WTC11 (cell line): ENCODE measurements at places on chromosomes 1 and 21. TPM values are rescaled to one million over a fixed set of nuclear protein-coding genes. Genes with fewer than 3 reads are reported as not detected.

Gene DCST1
- 0.15 TPM in 1 of 3 replicates, not detected in the others for total RNA-seq

Gene TEDDM1
- not detected in 3 replicates for total RNA-seq

Gene RHEX
- not detected in 3 replicates for total RNA-seq

Gene HLX
- 0.30 to 0.53 TPM in 2 of 3 replicates, not detected in the other for total RNA-seq

DNA sequence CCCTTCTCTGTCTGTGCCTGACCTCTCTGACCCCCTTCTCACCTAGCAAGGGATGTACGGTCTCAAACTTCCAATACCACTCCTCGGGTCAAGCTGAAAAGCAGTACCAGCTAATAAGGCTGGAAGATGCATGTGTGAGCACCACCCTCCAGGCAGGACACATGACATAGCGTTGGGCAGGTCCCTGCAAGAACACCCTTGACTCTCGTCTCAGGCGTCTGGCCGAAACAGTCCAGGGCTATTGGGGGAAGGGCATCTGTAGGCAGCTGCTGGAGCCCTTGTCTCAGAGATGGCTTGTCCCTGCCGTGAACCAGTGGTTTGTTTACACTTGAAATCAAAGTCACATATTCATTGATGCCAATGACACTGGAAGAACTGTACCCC, 56.5 kb downstream of the CD46 start:
- peaks cover 10% of the 10 kb centered on the region for H3K4me1 ChIP-seq
- no peak overlapping the region for H3K4me3 ChIP-seq
- no peaks in the 10 kb centered on the region for H3K36me3 ChIP-seq
- H3K27me3 ChIP-seq: no peaks in the 10 kb centered on the region; the same call in 1 of the 2 replicates

GRCh38 chr1:18091660-18092446, 15.7 kb upstream of the IGSF21 start:
- H3K4me1 ChIP-seq: peaks cover 56% of the 10 kb centered on the region
- peaks cover 57% of the 10 kb centered on the region for H3K27me3 ChIP-seq
- no peak overlapping the region for H3K27ac ChIP-seq
- peaks cover 18% of the 10 kb centered on the region for H3K36me3 ChIP-seq
- no peak overlapping the region for H3K4me3 ChIP-seq

GRCh38 chr21:28791595-28792282, 200.9 kb downstream of the LTN1 start:
- H3K4me1 ChIP-seq: peaks cover 17% of the 10 kb centered on the region
- no peak overlapping the region for H3K27ac ChIP-seq
- no peaks in the 10 kb centered on the region for H3K36me3 ChIP-seq
- no peaks in the 10 kb centered on the region; the same call in 1 of the 2 replicates for H3K27me3 ChIP-seq
- no peak for DNase-seq
- no peak overlapping the region for H3K4me3 ChIP-seq

GRCh38 chr1:151839457-151840403, at the start of gene C2CD4D:
C2CD4D (minus strand) TSS chr1:151839820; CDS start chr1:151838989, 831 bp downstream.
- H3K36me3 ChIP-seq: peaks cover 3% of the 10 kb centered on the region; the same call in 1 of the 2 replicates
- H3K4me1 ChIP-seq: peaks cover 26% of the 10 kb centered on the region
- H3K27ac ChIP-seq: peak within 1 kb of the TSS; percentile 96

DNA sequence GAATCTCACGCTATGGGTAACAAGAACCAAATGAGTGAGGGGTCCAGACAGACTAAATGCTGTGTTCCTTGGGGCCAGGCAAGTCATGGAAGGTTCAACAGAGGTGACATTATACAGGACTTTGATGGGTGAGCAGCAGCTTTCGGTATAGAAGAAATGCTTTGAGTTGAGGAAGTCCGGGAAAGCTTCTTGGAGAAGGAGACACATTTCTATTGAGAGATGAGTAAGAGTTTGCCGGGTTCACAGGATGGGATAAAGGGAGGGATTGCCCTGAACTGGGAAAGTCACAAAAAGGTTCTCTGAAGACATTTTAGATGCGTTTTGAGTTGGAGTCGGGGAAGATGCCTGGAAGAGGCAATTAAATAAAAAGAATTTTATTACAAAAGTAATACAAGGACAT, 580 bp upstream of the AZIN2 start:
- peak overlapping the region; percentile 79 for H3K4me3 ChIP-seq
- H3K36me3 ChIP-seq: no peaks in the 10 kb centered on the region
- DNase-seq: no peak
- H3K27me3 ChIP-seq: peaks cover 66% of the 10 kb centered on the region

DNA sequence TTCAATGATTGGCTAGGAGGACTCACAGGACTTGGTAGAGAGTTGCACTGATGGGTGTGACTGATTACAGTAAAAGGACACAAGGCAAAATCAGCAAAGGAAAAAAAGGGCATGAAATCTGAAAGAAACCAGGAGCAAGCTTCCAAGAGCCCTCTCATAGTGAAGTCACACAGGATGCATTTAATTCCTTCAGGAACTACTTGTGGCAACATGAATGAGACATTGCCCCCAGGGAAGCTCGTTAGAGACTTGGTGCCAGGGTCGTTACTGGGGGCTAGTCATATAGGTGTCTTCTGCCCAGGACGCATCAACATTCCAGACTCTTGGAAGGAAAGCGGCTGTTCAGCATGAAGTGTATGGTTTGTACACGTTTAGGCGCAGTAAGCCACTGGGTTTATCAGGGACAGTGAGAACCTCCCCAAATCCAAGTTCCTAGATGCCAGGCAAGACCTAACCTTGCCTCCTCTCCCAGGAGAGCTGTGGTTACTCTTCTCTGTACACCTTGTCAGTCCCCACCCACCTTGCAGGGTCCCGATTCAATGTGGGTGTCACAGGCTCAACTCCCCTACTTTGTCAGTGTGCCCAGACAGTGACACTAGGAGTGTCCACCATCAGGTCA, 26.0 kb upstream of the C2CD2 start:
- H3K36me3 ChIP-seq: peaks cover 8% of the 10 kb centered on the region
- no peaks in the 10 kb centered on the region for H3K4me1 ChIP-seq
- no peaks in the 10 kb centered on the region; the same call in 1 of the 2 replicates for H3K27me3 ChIP-seq
- H3K27ac ChIP-seq: no peak overlapping the region
- no peak for DNase-seq
- H3K4me3 ChIP-seq: no peak overlapping the region

GRCh38 chr1:55062801-55063576, 23.6 kb downstream of the PCSK9 start:
- H3K27me3 ChIP-seq: no peaks in the 10 kb centered on the region
- DNase-seq: no peak
- H3K27ac ChIP-seq: no peak overlapping the region
- no peak overlapping the region for H3K4me3 ChIP-seq
- no peaks in the 10 kb centered on the region for H3K4me1 ChIP-seq
- peaks cover 37% of the 10 kb centered on the region for H3K36me3 ChIP-seq

DNA sequence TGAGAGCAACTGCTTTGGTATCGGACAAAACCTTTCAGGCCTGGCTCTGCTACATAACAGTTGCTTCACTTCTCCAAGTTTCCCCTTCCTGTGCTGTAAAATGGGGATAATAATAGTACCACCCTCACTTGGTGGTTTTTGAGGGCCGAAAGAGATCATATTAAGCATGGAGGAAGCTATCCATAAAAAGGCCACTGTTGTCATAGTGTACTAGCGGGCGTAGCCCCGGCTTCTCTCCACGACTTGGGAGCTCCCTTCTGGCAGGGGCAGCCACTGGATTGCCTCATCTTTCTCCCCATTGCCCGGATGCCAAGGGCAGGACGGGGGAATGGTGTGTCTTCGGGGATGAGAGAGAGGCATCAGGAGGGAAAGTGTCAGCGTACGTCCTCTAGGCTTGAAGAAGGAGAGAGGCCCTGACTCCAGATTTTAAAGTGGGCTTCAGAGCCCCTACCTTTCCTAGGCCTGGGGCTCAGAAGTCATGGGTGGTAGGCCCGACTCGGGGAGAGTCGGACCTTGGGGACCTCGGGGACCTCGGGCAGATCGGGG, 548 bp upstream of the MFSD2A start:
- no peak for DNase-seq
- peaks cover 30% of the 10 kb centered on the region for H3K4me1 ChIP-seq
- peak overlapping the region; percentile 85 for H3K4me3 ChIP-seq
- peaks cover 7% of the 10 kb centered on the region for H3K36me3 ChIP-seq

GRCh38 chr1:62988867-62989266, 204.9 kb downstream of the ATG4C start:
- no peaks in the 10 kb centered on the region for H3K27me3 ChIP-seq
- H3K4me3 ChIP-seq: no peak overlapping the region
- peaks cover 13% of the 10 kb centered on the region for H3K4me1 ChIP-seq
- H3K27ac ChIP-seq: no peak overlapping the region
- DNase-seq: no peak

GRCh38 chr1:18951818-18952391, 4.6 kb downstream of the IFFO2 start:
- no peak overlapping the region for H3K4me3 ChIP-seq
- no peaks in the 10 kb centered on the region for H3K36me3 ChIP-seq
- DNase-seq: no peak
- H3K27ac ChIP-seq: no peak overlapping the region
- peaks cover 19% of the 10 kb centered on the region for H3K27me3 ChIP-seq
- H3K4me1 ChIP-seq: peaks cover 33% of the 10 kb centered on the region

- H3K4me3 ChIP-seq: no peak overlapping the region
- DNase-seq: no peak
- no peaks in the 10 kb centered on the region for H3K36me3 ChIP-seq
- H3K27me3 ChIP-seq: no peaks in the 10 kb centered on the region
- H3K4me1 ChIP-seq: peaks cover 4% of the 10 kb centered on the region; the same call in 1 of the 2 replicates
Measured at GRCh38 chr1:234525099-234525799, 46.3 kb upstream of the TARBP1 start.

- no peak for DNase-seq
- no peaks in the 10 kb centered on the region for H3K36me3 ChIP-seq
- H3K4me3 ChIP-seq: no peak overlapping the region
- H3K27me3 ChIP-seq: no peaks in the 10 kb centered on the region; the same call in 1 of the 2 replicates
Measured at GRCh38 chr1:208225954-208226937, 17.9 kb downstream of the PLXNA2 start.

DNA sequence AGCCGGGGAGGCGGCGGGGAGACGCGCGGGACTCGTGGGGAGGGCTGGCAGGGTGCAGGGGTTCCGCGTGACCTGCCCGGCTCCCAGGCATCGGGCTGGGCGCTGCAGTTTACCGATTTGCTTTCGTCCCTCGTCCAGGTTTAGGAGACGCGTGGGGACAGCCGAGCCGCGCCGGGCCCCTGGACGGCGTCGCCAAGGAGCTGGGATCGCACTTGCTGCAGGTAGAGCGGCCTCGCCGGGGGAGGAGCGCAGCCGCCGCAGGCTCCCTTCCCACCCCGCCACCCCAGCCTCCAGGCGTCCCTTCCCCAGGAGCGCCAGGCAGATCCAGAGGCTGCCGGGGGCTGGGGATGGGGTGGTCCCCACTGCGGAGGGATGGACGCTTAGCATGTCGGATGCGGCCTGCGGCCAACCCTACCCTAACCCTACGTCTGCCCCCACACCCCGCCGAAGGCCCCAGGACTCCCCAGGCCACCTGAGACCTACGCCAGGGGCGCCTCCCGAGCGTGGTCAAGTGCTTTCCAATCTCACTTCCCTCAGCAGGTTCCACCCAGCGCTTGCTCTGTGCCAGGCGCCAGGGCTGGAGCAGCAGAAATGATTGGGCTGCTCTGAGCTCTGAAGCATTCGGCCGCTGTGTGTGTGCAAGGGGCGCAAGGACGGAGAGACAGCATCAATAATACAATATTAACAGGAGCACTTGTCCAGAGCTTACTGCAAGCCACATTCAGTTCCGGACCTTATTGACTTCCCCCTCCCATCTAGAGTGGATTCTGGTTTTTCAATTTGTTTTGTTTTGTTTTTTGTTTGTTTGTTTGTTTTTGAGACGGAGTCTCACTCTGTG, 10.3 kb downstream of the SIM2 start:
- DNase-seq: peak; percentile 36
- peaks cover 100% of the 10 kb centered on the region for H3K27me3 ChIP-seq
- peak overlapping the region; percentile 69 for H3K4me3 ChIP-seq
- peaks cover 55% of the 10 kb centered on the region for H3K4me1 ChIP-seq

DNA sequence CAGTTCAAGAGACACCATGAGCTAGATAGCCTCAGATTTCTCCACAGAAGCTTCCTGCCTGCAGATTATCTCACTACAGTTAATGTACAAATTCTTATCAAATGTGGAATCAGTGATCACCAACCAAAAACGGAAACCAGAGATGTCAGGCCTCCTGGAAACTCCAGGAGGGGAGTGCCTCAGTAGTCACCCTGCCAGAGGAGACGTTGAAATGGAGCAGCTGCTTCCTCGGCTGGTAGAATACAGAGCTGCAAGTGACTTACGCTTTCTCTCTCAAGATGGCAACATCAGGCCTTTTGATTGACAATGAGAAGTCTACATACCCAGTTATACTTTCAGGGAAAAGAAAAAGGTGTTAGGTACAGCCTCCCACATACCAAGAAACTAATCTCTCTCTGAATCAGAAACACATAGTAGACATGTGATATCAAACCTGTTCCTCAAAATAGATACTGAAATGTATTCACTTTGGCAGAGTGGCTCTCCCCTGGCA, 52.2 kb downstream of the ACP6 start:
- DNase-seq: no peak
- H3K4me3 ChIP-seq: no peak overlapping the region
- H3K27ac ChIP-seq: no peak overlapping the region; the same call in 1 of the 2 replicates
- no peaks in the 10 kb centered on the region for H3K27me3 ChIP-seq

GRCh38 chr1:70247122-70247521, 25.9 kb downstream of the SRSF11 start:
- H3K4me3 ChIP-seq: no peak overlapping the region
- DNase-seq: no peak
- no peaks in the 10 kb centered on the region for H3K27me3 ChIP-seq
- no peaks in the 10 kb centered on the region for H3K4me1 ChIP-seq
- peaks cover 85% of the 10 kb centered on the region for H3K36me3 ChIP-seq

DNA sequence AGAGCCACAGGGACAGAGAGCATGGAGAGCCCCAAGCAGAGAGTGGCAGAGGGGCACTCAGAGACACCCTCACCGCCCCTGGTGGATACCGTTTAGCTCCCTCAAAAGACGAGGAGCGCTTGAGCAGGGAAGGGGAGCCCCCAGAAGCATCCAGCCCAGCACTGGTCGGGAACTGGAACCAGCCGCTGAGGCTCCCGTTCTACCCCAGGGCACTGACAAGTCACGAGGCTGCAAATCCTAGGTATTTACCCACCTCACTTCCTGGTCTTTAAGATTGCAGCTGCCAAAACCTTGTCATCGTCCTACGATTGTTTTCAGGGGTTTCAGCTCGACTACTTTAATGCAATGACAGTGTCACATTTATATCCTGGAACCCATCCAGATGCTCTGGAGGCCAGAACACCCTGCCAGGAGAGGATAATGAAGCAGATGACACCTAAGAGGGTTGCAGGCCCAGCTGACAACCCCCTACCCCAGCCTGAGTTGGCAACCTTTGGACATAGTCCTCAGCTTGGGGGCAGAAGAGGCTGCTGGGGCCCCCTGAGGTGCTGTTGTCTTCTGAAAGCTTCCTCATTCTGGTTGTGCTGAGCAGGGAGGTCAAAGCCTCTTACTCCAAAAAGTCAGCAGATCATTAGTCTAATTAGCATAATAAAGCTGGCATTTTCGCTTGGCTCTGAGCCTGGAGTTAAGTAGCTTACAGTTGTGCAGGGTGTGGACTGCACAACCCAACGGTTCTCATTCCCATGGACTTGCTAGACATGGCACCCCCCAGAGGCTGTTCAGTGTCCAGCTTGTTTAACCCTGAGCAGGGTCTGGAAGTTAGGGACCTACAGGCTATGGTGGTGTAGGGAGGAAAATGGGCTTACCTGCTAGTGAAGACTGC, 20.6 kb upstream of the BACE2 start:
- peaks cover 19% of the 10 kb centered on the region for H3K4me1 ChIP-seq
- no peak overlapping the region for H3K27ac ChIP-seq
- no peak for DNase-seq
- no peaks in the 10 kb centered on the region for H3K36me3 ChIP-seq
- no peak overlapping the region for H3K4me3 ChIP-seq

GRCh38 chr21:44618504-44618903, 6.6 kb downstream of the KRTAP10-8 start:
- DNase-seq: peak; percentile 40
- H3K4me1 ChIP-seq: peaks cover 31% of the 10 kb centered on the region
- peaks cover 2% of the 10 kb centered on the region; the same call in 1 of the 2 replicates for H3K27me3 ChIP-seq
- no peak overlapping the region for H3K4me3 ChIP-seq
- no peak overlapping the region for H3K27ac ChIP-seq

GRCh38 chr1:198268784-198269645, 112.2 kb downstream of the NEK7 start:
- H3K27me3 ChIP-seq: no peaks in the 10 kb centered on the region
- no peaks in the 10 kb centered on the region for H3K4me1 ChIP-seq
- no peaks in the 10 kb centered on the region for H3K36me3 ChIP-seq
- no peak overlapping the region for H3K27ac ChIP-seq
